ENCODE measurements at places on chromosomes 1 and 21.

GRCh38 chr1:76035053-76035452 lies 39.5 kb upstream of the ST6GALNAC3 start:
- no peak for DNase-seq

DNA sequence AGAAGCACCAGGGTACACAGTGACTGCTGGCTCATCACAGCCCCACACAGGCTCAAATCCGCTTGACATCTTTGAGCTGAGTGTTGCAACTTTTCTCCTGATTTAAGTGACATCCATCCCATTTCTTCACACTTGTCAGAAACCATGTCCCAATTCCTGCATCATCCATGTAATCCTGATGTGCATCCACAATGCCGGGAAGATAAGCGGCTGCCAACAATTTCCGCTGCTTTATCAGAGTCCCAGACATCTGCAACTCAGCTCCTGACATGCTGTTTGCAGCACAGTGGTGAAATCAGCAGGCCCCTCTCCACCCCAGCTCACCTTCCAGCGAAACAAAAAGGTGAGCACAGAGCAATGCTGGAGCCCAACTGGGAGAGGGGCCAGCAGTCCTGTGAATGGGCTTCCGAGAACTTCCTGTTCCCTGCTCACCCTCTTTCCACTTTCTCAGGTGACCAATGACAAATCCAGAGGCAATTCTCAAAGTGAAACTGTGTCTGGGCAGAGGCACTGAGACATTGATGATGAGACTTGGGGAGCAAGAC lies 581.0 kb downstream of the AJAP1 start:
- DNase-seq, result no peak

GRCh38 chr1:93499075-93499474 lies 51.2 kb downstream of the FNBP1L start:
- DNase-seq, result no peak

- DNase-seq, result no peak
Observed at GRCh38 chr1:109906160-109906838, 4.3 kb upstream of the CSF1 start.

- no peak for DNase-seq
Observed at GRCh38 chr1:77671836-77672235, 10.6 kb downstream of the ZZZ3 start.

GRCh38 chr1:183516725-183517124 lies 44.4 kb downstream of the SMG7 start:
- DNase-seq, result no peak

- no peak for DNase-seq
Observed at GRCh38 chr21:37468909-37469308, 102.3 kb downstream of the DYRK1A start.

DNA sequence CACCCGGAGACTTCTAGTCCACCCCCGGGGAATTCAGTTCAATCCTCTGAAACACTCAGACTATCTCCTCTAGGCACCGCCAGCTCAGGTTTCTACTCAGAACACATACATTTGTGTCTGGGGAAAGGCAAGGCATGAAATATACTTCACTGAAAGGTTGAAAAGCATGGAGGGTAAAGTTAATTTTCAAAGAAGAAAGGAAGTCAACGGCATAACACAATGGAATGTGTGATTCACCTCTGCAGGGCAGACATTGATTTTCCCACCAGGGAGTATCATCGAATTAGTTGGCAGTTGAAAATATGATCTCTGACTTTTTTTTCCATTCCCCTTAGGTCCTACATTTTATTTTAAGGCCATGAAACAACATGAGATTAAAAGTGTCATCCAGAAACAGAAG lies 669.4 kb downstream of the SMYD3 start:
- no peak for DNase-seq

DNA sequence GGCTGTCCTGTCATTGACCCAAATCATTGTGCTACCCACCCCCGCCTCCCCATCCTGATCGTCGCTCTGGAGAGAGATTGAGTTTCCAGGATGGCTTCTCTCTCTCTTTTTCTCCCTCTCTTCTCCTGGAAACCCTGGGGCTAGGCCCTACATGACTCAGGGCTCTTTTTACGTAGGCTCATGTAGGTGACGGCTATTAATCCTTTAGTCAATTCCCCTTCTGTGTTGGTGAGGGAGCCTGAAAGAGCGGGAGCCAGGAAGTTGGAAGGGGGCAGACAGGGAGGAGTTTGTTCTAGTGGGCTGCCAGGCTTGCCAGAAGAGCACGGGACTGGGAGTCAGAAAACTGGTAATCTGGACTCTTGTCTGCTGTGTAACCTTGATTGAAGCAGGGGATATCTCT lies 9.7 kb downstream of the ATP2B4 start:
- no peak for DNase-seq

DNA sequence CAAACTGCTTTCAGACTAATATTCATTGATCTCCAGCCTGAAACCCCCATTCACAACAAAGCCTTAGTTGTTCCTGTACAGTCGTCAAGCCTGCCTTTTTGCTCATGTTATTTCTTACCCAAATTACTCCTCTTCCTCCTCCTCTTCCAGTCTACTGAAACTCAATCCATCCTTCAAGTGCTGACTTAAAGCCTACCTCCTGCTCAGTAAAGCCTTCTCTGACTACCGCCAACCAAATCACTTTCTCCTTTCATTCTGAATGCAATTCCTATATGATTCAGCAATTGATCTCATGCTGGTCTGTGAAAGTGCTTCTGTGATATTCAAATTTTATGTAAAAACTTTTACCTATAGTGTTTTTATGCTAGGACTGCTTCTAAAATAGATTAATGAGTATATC lies 18.6 kb downstream of the TAF5L start:
- DNase-seq, result no peak

GRCh38 chr1:35509558-35509957 lies 47.6 kb downstream of the KIAA0319L start:
- no peak for DNase-seq

GRCh38 chr1:210222340-210223006 lies 10.1 kb upstream of the SERTAD4 start:
- no peak for DNase-seq

Measured in renal cortex interstitium (tissue), 15 donors.